ENCODE measurements at places on chromosomes 7 and 10. TPM values are rescaled to one million over a fixed set of nuclear protein-coding genes. Genes with fewer than 3 reads are reported as not detected.

GRCh38 chr10:19767876-19768275, 48.4 kb upstream of the PLXDC2 start:
- H3K4me3 ChIP-seq = no peak overlapping the region
- H3K27me3 ChIP-seq = no peaks in the 10 kb centered on the region
- no peak overlapping the region for H3K27ac ChIP-seq
- no peak for DNase-seq

GRCh38 chr10:112959207-112959838, 9.3 kb downstream of the TCF7L2 start:
- H3K4me3 ChIP-seq = no peak overlapping the region
- no peak overlapping the region for H3K27ac ChIP-seq
- H3K4me1 ChIP-seq = peaks cover 62% of the 10 kb centered on the region
- no peak for DNase-seq
- no peaks in the 10 kb centered on the region for H3K27me3 ChIP-seq

- H3K36me3 ChIP-seq = no peaks in the 10 kb centered on the region
- DNase-seq = no peak
- no peak overlapping the region for H3K4me3 ChIP-seq
- no peak overlapping the region for H3K27ac ChIP-seq
- H3K27me3 ChIP-seq = no peaks in the 10 kb centered on the region
- H3K4me1 ChIP-seq = no peaks in the 10 kb centered on the region
Observed at GRCh38 chr7:13901577-13901976, 87.9 kb downstream of the ETV1 start.

Gene CREB3L2
- polyA plus RNA-seq = 60.8 TPM

- no peak overlapping the region for H3K27ac ChIP-seq
- no peaks in the 10 kb centered on the region for H3K4me1 ChIP-seq
- peaks cover 18% of the 10 kb centered on the region for H3K36me3 ChIP-seq
- no peak overlapping the region for H3K4me3 ChIP-seq
Observed at GRCh38 chr10:89235073-89235798, 16.3 kb downstream of the LIPA start.

DNA sequence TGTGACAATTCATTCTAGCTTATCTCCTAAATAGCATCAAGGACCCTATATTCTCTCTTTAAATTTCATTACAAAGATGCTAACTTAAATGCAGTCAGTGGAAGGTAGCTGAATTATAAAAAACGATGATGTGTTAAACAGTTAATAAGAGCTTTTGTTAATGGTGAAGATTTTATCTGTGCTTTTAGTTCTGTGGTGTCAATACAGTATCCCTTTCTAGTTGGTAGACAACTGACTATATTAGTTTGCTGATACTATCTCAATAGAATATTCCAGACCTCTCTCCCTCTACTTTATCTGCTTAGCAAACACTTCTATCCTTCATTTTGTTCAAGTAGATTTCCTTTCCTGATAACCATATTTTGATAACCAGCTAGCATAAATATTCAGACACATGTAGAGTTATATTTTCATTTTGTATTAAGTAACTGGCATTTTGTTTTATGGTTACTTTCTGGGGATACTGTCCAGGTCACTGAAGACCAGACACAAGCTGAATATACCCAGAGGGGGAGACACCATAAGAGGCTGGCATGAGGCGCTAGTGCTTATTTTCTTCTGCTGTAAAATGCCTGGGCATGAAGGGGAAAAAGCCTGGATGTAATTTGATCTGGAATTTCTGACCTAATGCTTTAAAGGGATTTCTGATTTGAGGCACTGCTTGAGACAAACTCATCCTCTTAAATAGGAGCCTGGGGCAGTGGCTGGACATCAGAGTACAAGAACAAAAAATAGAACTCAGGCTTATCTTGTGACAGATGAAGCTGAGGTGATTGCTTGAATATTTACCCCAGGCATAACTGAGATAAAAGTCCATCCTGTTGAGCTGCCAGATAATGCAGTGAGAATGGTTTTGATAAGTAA, 197.5 kb downstream of the MALRD1 start:
- H3K27me3 ChIP-seq = no peaks in the 10 kb centered on the region
- DNase-seq = no peak
- H3K36me3 ChIP-seq = no peaks in the 10 kb centered on the region
- no peak overlapping the region for H3K4me3 ChIP-seq
- H3K27ac ChIP-seq = no peak overlapping the region
- H3K4me1 ChIP-seq = no peaks in the 10 kb centered on the region

Gene OR2AE1
- 0.18 TPM for polyA plus RNA-seq

DNA sequence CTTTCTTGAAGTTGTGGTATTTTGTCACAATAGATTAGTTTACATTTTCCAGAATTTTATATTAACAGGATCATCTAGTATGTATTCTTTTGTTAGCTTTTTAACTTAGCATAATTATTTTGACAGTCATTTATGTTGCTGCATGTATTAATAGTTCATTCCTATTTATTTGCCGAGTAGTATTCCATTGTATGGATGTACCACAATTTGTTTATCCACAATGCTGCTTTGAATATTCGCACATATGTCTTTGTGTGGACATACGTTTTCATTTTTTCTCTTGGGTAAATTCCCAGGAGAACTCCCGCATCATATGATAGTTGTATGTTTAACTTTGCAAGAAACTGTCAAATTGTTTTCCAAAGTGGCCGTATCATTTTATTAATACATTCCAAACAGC, 115.7 kb downstream of the CPEB3 start:
- no peaks in the 10 kb centered on the region for H3K27me3 ChIP-seq
- H3K27ac ChIP-seq = no peak overlapping the region
- no peak overlapping the region for H3K4me3 ChIP-seq
- H3K36me3 ChIP-seq = no peaks in the 10 kb centered on the region

GRCh38 chr7:108063520-108063933, 60.6 kb upstream of the LAMB1 start:
- peaks cover 2% of the 10 kb centered on the region for H3K4me1 ChIP-seq
- H3K4me3 ChIP-seq = no peak overlapping the region
- no peaks in the 10 kb centered on the region for H3K27me3 ChIP-seq
- H3K27ac ChIP-seq = no peak overlapping the region
- no peaks in the 10 kb centered on the region for H3K36me3 ChIP-seq

DNA sequence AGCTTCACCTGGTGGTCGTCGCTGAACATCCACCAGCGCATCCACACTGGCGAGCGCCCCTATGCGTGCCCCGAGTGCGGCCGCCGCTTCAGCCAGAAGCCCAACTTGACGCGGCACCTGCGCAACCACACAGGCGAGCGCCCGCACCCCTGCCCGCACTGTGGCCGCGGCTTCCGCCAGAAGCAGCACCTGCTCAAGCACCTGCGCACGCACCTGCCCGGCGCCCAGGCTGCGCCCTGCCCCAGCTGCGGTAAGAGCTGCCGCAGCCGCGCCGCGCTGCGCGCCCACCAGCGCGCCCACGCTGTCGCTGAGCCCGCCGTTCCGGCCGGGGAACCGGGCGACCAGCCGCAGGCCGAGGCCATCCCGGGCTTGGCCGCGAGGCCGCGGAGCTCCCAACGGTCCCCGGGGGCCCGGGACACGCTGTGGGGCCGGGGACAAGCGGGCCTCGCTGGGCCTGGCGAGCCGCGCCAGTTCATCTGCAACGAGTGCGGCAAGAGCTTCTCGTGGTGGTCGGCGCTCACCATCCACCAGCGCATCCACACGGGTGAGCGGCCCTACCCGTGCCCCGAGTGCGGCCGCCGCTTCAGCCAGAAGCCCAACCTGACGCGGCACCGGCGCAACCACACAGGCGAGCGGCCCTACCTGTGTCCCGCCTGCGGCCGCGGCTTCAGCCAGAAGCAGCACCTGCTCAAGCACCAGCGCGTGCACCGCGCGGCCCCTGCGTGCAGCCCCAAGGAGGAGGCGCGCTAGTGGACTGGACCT, 18.4 kb downstream of the ZNF775 start:
- H3K27me3 ChIP-seq = no peaks in the 10 kb centered on the region
- no peaks in the 10 kb centered on the region for H3K4me1 ChIP-seq
- H3K36me3 ChIP-seq = peaks cover 23% of the 10 kb centered on the region
- no peak overlapping the region for H3K27ac ChIP-seq
- DNase-seq = no peak
- no peak overlapping the region for H3K4me3 ChIP-seq

- no peaks in the 10 kb centered on the region for H3K27me3 ChIP-seq
- H3K4me3 ChIP-seq = no peak overlapping the region
- no peak overlapping the region for H3K27ac ChIP-seq
- no peaks in the 10 kb centered on the region for H3K4me1 ChIP-seq
- H3K36me3 ChIP-seq = peaks cover 86% of the 10 kb centered on the region
- DNase-seq = no peak
Observed at GRCh38 chr7:139086454-139086853, 23.1 kb downstream of the ZC3HAV1 start.

DNA sequence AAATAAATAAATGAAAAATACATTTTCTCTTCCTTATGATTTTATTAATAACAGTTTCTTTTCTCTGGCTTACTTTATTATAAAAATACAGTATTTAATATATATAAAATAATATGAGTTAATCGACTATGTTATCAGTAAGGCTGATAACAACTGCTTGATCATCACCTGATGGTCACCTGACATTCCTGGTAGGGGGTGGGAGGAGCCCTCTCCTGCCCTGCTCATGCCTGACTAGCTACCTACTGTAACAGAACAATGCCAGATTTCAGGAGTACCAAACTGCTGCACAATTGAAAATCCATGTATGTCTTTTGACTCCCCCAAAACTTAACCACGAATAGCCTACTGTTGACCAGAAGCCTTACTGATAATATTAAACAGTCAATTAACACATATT, 1.3 kb upstream of the APBB1IP start:
- no peaks in the 10 kb centered on the region for H3K4me1 ChIP-seq
- no peak overlapping the region for H3K4me3 ChIP-seq
- no peaks in the 10 kb centered on the region for H3K36me3 ChIP-seq

- H3K4me3 ChIP-seq = no peak overlapping the region
- DNase-seq = no peak
- H3K27ac ChIP-seq = no peak overlapping the region
Observed at GRCh38 chr10:104612571-104613205, 28.4 kb upstream of the SORCS3 start.

- no peaks in the 10 kb centered on the region for H3K4me1 ChIP-seq
- no peaks in the 10 kb centered on the region for H3K36me3 ChIP-seq
- H3K4me3 ChIP-seq = no peak overlapping the region
- DNase-seq = no peak
- H3K27ac ChIP-seq = no peak overlapping the region
- H3K27me3 ChIP-seq = no peaks in the 10 kb centered on the region
Observed at GRCh38 chr7:38282081-38282480, 8.6 kb upstream of the TARP start.

DNA sequence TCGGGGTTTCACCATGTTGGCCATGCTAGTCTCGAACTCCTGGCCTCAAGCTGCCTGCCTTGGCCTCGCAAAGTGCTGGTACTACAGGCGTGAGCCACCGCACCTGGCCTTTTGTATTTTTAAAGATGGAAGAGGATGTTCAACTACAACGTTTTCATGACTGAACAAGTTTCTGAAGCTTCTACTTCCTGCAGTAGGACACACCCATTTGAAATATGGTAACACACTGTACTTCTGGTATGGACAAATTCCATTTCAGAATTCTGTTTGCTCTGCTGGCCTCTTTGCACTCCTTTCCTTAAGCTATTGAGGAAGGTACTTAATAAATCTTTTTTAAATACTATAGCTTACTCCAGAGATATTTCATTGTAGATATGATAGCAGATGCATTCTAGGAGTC, 10.9 kb upstream of the CDK1 start:
- H3K27ac ChIP-seq = no peak overlapping the region
- H3K36me3 ChIP-seq = no peaks in the 10 kb centered on the region
- no peak for DNase-seq

Gene FAM237B
- polyA plus RNA-seq = 0.31 TPM

- H3K36me3 ChIP-seq = no peaks in the 10 kb centered on the region
- no peak overlapping the region for H3K27ac ChIP-seq
- H3K4me1 ChIP-seq = peaks cover 5% of the 10 kb centered on the region
Observed at GRCh38 chr7:132656846-132657776, 80.8 kb upstream of the PLXNA4 start.

DNA sequence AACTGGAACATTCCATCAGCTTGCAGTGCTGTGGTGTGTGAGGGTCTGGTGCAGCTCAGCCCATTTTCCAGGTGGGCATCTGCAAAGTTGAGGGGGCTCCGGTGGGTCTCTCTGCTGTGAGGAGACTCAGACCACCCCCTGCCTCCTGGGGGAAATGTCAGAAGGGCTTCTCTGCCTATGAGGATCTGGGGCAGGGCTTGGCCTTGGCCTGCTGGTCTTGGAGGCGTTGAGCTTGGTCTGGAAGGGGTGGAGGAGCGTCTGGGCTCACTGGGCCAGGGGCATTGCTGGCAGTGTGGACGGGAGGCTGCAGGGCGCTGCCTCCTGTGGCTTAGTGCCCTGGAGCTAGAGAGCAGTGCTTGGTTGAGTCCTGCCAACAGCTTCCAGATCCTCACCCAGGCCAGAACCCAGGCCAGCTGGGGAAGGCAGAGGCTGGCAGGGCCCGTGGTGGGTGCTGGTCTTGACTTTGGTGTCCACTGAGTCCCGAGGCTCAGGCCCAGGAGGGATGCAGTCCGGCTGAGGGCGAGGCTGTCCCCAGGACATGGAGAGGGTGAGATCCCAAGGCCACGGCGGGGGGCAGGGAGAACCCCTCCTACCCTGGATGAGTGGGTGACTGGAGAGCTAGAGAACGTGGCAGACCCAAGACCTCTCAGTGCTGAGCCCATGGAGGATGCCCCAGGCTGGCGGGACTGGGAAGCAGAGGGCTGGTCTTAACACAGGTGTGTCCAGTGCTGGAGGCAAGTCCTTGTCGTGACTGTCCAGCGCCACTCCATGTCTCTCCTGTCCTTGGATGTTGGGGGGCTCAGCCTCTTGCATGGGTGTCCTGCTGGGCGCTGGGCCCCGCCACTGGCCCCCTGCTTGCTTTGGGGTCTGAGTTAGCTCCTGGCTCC, 2.8 kb downstream of the SPRN start:
- H3K27me3 ChIP-seq = no peaks in the 10 kb centered on the region
- no peak overlapping the region for H3K27ac ChIP-seq
- DNase-seq = no peak

DNA sequence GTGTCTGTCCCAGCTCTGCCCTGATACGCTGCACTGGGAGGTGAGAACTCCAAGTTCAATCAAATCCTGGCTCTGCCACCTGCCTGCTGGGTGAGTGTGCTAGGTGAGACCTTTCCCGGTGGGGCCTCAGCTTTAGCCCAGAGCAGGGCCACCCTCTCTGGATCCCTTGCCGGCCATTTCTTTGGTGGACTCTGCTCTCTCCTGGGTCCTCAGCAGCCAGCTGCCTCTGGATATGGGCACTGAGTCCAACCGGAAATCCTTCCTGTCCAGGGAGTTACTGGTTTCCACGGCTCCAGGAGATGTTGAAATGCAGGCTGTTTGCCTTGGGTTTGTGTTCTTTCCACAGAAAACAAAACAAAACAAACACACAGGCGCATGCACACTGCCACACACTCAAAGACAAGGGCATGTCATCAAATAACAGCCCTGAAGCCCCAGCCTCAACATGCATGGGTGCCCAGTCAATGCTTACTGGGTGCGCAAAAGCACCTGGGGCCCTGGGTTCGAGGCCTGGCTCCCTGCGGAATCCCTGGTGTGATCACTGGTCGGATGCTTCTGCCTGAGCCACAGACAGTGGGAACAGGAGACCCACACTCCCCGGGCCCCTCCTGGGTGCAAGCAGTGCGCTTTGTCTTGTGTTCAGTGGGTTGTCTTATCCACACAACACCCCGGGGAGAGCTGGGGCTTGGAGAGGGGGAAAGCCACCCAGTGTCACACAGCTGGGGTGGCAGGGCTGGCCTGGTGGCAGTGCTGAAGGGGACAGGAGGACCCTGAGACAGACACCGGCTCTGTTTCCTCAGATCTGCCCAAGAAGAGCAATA, 33.1 kb downstream of the PPIF start:
- H3K27ac ChIP-seq = peak overlapping the region; percentile 35
- DNase-seq = peak; percentile 84
- H3K27me3 ChIP-seq = no peaks in the 10 kb centered on the region
- peaks cover 10% of the 10 kb centered on the region for H3K4me1 ChIP-seq
- no peaks in the 10 kb centered on the region for H3K36me3 ChIP-seq
- H3K4me3 ChIP-seq = no peak overlapping the region

GRCh38 chr7:1713502-1714484, 43.7 kb downstream of the ELFN1 start:
- no peak for DNase-seq
- no peak overlapping the region for H3K4me3 ChIP-seq
- H3K4me1 ChIP-seq = no peaks in the 10 kb centered on the region

Gene TAS2R16
- not detected for polyA plus RNA-seq

Gene PTPRZ1
- polyA plus RNA-seq = 72.2 TPM

Data from left lung (tissue), 14 donors.